ENCODE measurements at places on chromosomes 11 and 22. TPM values are rescaled to one million over a fixed set of nuclear protein-coding genes. Genes with fewer than 3 reads are reported as not detected.
A peak's percentile ranks its signal among the peaks of the same experiment; 100 is the strongest.

The CATSPERZ gene
- 2.3 TPM for total RNA-seq

The TESMIN gene
- total RNA-seq, result 1.6 TPM

The UBQLN3 gene
- not detected for total RNA-seq

The TRMT2A gene
- 76.8 TPM for total RNA-seq

The NRGN gene
- total RNA-seq, result not detected

The TAF6L gene
- 23.9 TPM for total RNA-seq

The TBCEL gene
- total RNA-seq, result 5.9 TPM

The HTR3A gene
- total RNA-seq, result 0.33 TPM

The FGF3 gene
- total RNA-seq, result not detected

The CCDC81 gene
- not detected for total RNA-seq

The UBASH3B gene
- total RNA-seq, result 0.78 TPM

The LIF gene
- total RNA-seq, result 1.3 TPM

The EFEMP2 gene
- 16.2 TPM for total RNA-seq

The HEPN1 gene
- total RNA-seq, result not detected

The CD82 gene
- 11.4 TPM for total RNA-seq

The OR52A1 gene
- total RNA-seq, result not detected

DNA sequence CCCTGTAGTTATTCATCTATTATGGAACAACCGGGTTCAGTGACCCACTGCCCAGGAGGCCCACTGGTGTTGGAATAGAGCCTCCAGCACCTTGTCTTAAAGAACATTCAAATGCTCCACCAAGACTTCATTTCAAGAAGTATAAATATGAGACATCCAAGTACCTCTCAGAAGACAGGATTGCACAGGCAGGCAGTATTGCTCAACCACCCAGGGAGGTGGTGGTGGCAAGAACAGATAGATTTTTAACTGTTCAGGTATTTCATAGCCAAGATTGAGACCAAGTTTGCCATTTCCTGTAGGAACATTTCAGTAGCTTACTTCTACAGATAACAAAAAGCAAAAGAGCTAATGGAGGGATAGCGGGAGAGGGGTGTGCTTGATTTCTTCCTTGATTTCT is 78.7 kb downstream of the COMMD9 start:
- no peak for DNase-seq

DNA sequence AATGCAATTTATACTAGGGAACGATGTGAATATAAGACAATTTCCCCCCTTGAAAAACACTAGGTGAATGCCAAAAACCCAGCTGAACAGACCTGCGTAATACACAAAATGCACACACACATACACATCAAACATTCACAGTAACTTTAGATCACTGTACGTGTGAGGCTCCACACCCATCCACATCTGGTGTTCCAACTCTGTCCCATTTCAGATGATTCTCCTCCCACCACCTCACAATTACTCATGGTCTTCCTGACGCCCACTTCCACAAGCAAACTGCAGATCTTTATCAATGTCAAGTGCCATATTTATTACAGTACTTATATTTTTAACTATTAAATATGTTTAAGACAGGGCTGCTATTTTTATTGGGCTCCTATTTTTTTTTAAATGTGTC is 57.8 kb upstream of the TENM4 start:
- no peak for DNase-seq

GRCh38 chr11:84819537-84819936 is 807.6 kb downstream of the DLG2 start:
- no peak for DNase-seq

- no peak for DNase-seq
These were observed 654.6 kb upstream of the API5 start for GRCh38 chr11:42657169-42657568.

- DNase-seq, result no peak
These were observed 80.1 kb upstream of the CD44 start for GRCh38 chr11:35058669-35059434.

DNA sequence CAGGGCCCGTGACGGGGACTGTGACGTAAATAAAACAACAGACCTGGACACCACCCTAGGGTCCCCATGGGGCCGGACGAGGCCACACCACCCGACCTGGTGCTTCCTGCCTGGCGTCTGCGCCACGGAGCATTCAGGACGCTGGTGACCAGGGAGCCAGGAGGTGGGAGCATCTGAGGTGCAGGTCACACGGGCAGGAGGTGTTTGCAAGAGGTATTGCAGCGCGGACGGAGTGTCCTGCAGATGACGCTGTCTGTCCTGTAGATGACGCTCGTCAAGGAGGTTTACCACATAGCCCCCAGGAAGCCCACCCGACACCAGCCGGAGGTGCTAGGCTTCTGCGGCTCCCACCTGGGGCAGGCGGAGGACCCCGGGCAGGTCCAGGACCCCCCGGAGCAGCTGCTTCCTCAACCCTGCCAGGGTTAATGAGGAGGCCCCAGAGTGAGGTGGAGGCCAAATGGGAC is 986 bp upstream of the MUC5B start:
- DNase-seq, result peak; percentile 8

DNA sequence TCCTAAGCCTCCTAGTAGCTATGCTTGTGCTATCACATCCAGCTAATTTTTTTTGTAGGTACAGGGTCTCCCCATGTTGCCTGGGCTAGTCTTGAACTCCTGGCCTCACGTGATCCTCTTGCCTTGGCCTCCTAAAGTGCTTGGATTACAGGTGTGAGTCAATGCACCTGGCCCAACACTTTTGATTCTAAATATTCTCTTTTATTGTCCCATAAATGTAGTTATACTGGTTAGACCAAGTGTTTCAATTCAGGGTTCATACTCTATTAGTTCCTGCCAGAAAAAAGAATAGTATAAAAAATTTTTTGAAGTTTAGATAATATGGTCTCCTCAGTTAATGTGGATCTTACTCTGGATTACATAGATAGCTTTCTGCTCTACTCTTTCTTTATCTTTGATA is 6.7 kb upstream of the PTH start:
- no peak for DNase-seq

DNA sequence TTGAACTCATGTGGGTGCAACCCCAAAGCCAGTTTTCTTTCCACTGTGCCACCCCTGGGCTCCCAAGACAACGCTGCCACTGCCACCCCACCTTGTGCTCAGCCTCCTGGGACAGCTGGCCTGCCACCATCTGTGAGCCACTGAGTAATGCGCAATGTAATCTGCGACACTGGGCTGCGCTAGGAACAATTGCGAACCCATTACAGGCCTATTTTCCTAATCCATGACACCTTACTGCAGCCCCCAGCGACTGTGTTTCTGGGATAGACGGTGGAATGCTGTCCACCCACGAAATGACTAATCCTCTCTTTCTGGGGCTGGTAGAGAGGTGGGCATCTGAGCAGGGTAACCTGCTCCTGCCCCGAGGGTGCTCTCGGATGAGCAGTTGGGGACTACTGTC is 22.2 kb downstream of the FLRT1 start:
- DNase-seq, result no peak

- peak; percentile 68 for DNase-seq
These were observed 57.0 kb downstream of the BCR start for GRCh38 chr22:23237201-23237798.

GRCh38 chr11:27459191-27459590 is 13.4 kb downstream of the LGR4 start:
- DNase-seq, result no peak

DNA sequence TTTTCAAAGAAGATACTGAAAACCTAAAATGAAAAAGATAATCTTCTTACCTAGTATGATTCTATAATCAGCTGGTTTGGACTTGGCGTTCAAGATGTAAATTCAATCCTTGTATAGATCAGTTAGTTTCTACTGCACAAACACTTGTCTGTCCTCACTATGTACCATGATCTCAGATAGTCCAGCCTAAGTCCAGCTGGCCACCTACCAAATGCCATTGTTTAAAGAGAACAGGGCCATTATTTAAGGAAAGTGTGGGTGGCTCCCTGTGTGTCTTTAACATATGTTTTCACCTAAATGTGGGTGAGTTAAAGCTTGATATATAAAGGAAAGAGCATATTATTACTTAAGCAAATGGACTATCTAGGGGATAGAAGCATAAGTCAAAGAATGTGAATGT is 38.6 kb downstream of the BLID start:
- DNase-seq, result no peak

DNA sequence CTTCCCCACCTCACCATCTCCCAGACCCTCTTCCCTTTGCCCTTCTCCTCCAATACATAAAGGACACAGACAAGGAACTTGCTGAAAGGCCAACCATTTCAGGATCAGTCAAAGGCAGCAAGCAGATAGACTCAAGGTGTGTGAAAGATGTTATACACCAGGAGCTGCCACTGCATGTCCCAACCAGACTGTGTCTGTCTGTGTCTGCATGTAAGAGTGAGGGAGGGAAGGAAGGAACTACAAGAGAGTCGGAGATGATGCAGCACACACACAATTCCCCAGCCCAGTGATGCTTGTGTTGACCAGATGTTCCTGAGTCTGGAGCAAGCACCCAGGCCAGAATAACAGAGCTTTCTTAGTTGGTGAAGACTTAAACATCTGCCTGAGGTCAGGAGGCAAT is 58.2 kb downstream of the TIMP3 start:
- DNase-seq, result no peak

DNA sequence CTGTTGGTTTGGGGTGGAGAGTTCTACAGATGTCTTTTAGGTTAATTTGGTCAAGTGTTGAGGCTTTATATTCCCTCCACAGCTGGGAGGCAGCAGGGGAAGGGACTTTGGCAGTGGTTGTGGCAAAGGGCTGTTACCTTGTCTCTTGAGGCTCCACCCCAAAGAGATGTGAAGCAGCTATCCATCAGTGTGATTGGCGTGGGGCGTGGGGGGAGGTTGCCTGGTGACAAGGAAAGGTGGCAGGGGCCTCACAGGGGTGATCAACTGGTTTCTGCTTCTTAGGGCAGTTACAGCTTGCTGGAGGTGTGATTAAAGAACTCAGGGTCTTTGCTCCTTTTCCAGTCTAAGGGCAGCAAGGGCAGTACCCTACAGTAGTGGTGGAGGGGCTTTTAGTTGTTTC is 59.3 kb downstream of the FANCF start:
- DNase-seq, result no peak

DNA sequence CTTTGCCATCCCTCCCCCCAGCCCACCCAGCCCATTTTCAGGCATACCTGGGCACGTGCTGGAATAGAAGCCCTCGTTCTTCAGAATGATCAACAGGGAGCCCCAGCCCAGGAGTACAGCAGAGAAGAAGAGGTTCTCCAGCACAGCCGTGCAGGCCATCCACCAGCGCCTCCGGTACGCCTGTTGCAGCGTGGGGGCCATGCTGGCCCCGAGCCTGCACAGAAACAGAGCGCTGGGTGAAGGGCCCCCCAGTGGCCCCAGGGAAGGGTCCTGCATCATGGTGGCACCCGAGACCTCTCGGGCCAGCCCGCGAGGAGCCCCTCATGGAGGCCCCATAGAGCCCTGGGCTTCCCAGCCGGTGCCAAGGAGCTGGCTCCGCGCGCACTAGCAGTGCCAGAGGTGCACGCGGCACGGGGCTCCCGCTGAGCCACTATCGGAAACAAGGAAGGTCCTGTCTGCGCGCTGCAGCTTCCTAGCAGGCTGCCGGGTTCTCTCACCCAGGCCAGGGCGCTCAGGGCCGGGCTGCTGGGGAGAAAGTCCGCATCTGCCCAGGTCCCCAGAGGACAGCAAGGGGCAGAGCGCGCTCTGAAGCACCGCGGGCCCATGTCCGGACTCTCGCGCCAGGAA is 1.5 kb downstream of the SLC43A1 start:
- DNase-seq, result peak; percentile 72

DNA sequence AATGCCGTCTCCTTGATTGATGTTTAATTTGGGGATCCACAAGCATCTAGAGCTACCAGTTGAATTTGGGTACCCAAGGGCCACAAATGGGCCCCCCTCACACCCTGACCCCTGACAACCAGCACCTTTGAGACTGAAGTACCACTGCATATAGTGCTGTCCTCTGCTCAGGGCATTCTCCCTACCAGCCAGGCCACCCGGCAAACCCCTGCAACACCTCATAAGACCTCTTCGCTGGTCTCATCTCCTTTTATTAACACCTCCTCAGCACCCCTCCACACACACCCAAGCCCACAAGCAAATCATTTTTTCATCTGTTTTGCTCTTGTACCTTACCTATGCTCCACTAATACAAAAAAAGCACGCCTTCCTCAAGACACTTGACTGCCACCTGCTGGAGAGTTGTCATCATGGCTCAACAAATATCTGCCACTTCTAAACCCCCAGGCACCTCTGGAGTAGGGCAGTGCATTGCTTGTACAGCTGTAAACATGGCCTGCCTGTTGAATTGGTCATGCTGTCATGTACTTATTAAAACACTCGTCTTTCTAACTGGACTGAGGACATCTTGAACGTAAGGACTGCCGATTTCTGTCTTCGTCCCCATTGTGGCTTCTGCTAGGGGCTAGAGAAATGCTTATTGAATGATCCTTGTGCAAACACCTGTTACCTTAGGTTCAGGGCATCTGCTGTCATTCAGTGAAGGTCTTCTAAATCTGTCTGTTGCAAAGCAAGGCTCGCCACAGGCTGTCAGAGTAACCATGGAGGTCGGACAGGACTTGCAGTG is 66.5 kb downstream of the BMAL1 start:
- DNase-seq, result peak; percentile 75

GRCh38 chr11:18522388-18522787 is 4.4 kb downstream of the TSG101 start:
- DNase-seq, result no peak

DNA sequence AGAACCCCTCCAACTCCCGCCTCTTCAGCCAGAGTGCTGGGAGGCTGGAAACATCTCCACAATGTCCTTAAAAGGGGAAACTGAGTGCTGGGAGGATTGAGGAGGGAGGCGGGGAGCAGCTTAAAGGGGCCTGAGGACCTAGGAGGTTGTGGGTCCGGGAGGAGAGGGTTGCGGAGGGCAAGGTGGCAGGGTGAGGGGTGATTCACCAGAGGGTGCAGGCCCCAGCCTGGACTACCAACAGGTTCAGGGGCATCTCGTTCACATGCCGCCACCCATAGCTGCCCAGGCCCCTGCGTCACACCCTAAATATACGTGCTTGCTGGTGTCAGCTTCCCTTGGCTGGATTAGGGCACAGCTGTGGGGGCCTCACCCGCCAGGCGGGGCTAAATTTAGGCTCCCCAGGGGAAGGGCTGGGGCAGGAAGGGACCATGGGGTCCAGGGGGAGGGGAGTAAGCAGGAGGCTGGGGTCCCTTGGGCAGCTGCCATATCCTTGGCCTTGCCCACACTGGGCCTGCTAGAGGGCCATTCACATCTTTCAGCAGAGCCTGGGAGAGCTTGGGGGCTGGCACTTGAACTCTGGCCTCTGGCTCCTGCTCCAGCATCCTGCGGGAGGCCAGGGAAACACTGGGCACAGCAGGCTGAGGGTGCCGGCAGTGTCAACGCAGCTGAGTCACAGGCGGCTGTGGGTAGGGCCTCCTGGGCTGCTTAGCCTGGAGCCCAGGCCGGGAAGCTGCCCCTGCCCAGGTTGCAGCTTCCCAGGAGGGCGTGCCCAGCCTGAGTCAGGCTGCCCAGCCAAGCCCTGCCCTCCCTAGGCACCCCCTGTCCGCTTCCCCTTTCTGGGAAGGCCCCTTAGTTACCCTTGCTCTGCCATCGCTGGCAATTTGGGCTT is 1.3 kb downstream of the EHBP1L1 start:
- DNase-seq, result peak; percentile 71

- DNase-seq, result no peak
These were observed 4.5 kb downstream of the DMC1 start for GRCh38 chr22:38565441-38565840.

GRCh38 chr11:12845739-12846358 is 163.3 kb upstream of the RASSF10 start:
- DNase-seq, result peak; percentile 74

GRCh38 chr11:46207270-46207669 is 70.2 kb upstream of the CREB3L1 start:
- no peak for DNase-seq

- no peak for DNase-seq
These were observed 63.7 kb downstream of the SGSM3 start for GRCh38 chr22:40434106-40434505.
